Sciatic nerve (tissue), 2 donors: ENCODE measurements at places on chromosomes 5 and 9.

- DNase-seq: no peak
Measured at GRCh38 chr5:78816143-78816765, 167.7 kb upstream of the LHFPL2 start.

GRCh38 chr5:145906401-145906800 lies 30.0 kb upstream of the SH3RF2 start:
- no peak for DNase-seq

DNA sequence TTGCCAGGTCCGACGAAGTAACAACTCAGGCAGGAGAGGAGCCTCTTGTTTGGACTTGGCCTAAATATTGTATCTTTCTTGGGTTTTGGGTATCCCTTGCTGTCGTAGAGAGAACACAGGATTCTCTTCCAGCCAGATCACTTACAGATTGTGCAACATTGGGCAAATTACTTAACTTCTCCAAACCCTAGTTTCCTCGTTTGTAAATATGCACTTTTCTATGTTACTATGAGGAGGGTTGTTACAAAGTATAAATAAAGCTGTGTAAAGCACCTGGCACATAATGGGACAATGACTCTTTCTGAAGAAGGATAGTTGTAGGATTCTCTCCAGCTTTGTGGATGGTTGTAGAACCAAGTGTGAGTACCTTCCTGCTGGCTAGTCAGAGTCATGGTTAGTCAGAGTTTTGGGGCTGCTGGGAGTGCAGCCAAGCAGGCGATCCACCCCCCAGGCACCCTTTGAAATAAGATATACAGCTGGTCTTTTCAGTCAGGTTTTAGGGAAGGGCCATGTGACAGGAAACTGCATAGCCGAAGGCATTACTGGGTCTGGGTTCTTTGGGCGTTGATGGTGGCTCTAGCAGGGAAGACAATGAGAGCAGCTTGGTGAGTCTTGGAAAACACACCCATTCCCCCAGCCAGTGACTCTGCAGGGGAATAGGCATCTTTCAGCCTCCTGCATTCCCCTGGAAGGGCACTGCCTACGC lies 49.9 kb upstream of the GDNF start:
- no peak for DNase-seq

DNA sequence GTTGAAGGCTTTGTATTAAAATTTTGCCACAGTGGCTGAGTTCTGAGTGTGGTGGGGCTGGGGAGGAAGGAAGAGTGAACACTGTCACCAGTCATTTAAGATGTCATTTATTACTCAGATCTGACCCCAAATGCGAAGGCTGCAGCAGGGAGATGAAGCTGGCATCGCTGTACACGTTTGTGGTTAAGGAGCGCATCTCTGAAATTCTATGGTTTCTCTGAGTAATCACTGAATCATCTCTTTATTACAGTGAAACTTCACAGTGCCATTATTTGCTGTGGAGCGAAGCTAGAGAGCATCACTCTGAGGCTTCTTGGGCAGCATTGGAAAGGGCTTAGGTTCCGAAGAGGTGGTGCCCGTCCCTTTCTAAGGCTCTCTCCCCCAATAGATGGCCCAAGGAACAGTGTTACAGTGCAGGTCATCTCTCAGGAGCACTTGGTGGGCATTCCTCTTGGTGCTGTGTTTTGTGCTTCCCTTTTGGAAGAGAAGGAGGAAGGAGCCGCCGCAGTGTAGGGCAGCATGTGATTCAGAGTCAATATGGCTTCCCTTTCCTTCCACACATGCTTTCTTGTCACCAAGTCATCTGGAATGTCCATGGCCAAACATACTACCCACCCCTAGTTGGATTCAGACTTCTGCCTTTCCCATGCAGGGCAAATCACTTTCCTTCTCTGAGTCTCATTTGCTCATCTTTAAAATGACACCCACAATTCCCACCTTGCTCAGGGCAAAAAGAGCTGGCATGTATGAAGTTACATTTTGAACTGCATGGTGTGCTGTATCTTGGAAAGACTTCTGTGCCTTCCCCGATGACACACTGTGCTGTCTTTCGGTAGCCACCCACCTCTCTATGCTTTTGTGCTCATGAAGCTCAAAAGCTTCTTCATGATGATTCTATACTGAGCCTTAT lies 9.3 kb upstream of the TEX48 start:
- no peak for DNase-seq

DNA sequence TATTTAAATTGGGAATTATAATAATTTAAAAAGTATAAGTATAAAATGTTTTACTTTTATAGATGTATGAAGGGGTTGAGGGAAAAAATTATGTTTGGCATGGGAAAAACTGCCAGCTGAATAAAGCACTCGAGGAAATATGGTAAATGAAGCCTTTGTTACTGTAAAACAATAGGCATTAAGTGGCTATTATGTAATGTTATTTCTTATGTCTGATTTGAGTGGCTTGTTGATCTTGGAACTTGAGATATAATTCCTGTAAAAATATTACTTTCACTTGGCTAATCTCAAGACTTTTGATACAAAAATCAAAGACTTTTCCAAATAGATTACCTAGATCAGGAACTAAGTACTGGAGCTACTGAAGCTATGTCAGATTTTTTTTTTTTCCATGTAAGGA lies 182.9 kb downstream of the CD180 start:
- no peak for DNase-seq
